ENCODE measurements at places on chromosomes 16 and 17.
A peak's percentile ranks its signal among the peaks of the same experiment; 100 is the strongest.

DNA sequence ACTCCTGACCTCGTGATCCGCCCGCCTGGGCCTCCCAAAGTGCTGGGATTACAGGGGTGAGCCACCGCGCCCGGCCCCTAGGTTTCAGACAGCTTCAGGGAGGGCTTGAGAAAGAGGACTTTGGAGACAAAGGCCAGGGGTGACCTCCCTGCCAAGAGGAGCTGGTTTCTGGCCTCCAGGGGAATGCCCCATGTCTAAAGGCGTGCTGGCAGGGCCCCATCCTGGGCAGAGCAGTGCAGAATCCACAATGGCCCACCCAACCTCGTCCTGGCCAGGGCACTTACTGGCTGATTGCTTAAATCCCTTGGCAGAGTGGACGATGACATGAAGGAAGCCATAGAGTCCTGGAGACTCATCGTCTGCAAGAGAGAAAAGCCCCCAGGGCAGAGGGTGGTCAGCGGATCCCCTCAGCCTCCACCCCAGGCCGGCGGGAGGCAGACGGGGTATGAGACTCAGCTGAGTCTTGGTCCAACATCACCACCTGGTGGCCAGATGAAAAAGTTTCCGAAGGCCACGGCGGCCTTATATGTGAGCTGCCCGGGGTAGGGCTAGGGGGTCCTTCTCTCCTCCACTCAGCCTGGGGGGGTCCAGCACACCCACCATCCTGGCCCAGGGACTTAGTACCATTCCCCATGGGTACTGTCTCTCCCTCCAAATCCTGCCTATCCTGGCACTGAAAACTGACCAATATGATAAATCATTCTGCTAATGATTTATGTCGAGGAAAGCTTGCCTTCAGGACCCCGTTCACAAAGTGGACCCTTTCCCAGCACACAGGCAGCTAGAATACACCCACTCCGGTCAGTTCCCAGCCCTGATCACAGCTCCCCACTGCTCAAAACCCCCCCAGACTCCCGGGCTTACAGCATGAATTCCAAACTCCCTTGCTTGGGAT is 59.1 kb downstream of the TIMM22 start:
- DNase-seq, result peak; percentile 74

- DNase-seq, result peak; percentile 91
Measured at GRCh38 chr16:74774223-74775139, at the start of gene FA2H. TSS of gene FA2H (minus strand) at chr16:74774820. CDS start at chr16:74774755, 65 bp downstream.

GRCh38 chr16:84330685-84331050 is 36.0 kb downstream of the WFDC1 start:
- no peak for DNase-seq

- DNase-seq, result no peak
Measured at GRCh38 chr16:28958216-28958615, 7.5 kb downstream of the NFATC2IP start.

DNA sequence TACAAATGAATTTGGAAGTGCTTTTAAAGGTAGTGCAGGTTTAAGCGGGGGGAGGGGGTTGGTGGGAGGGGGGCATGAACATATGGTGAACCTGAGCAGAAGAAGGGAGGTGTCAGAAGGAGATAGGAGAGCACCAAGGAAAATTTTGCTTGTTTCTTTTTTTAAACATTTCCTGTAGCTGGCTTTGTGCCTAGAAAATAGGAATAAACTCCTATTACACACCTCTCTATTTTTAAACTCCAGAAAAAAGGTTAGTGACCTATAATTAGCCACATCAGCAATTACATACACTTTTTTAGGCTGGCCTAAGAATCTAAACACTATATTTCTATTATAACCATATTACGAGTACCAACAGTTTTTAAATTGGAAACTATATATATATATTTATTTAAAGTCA is 159.1 kb downstream of the SKAP1 start:
- DNase-seq, result no peak

- DNase-seq, result no peak
Measured at GRCh38 chr17:77414811-77415400, 274.1 kb downstream of the SEC14L1 start.

- no peak for DNase-seq
Measured at GRCh38 chr17:31256936-31257335, 40.1 kb downstream of the OMG start.

DNA sequence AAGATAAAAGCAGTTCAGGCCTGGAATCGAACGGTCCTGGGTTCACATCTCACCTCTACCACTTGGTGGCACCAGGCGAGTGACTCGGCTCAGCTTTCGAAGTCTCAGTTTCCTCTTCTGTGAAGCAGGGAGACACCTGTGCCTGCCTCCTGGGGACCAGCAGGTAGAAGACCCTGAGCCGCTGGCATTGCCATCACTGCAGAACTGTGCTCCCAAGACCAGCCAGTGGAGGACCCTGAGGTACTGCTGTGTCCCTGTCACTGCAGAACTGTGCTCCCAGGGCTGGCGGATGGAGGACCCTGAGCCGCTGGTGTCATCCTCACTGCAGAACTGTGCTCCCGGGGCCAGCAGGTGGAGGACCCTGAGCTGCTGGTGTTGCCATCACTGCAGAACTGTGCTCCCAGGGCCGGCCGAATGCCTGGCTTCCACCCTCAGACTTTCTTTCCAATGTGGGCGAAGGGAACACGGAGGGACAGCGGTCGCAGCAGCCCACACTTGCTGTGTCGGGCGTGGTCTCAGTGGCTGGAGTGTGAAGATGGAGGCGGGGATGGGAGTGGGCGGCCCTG is 8.7 kb upstream of the SLC7A5 start:
- no peak for DNase-seq

DNA sequence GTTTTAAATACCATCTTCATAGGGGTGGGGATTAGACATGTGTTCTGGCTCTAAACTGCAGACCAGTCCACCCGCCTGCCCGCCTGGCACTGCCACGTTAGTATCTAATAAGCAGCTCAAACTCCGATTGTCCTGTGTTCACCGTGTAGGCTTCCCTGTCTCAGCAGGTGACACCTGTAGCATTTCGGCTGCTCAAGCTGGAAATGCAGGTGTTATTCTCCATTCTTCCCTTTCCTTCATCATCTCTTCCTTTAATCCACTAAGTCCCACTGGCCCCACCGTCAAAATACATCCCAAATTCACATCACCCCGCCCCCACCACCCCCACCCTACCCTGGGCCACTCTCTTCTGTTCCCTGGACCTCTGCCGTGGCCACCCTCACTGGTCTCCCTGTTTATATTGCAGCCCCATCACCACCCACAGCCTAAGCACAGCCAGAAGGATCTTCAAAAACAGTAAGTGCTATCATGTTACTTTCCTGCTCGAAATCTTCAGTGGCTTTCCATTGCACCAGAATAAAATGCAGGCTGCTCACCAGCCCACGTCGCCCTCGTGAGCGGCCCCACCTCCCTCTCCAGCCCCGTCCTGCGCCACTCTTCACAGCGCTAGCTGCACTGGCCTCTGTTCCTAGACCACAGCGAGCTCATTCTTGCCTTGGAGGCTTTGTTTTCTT is 65.1 kb downstream of the RTN4RL1 start:
- DNase-seq, result peak; percentile 37

- DNase-seq, result no peak
Measured at GRCh38 chr16:598823-599739, 9.2 kb downstream of the RAB40C start.

GRCh38 chr17:60159479-60159866 is 9.7 kb downstream of the CA4 start:
- no peak for DNase-seq

- no peak for DNase-seq
Measured at GRCh38 chr17:19269106-19269505, 31.9 kb downstream of the EPN2 start.

GRCh38 chr16:57788252-57788841 is 13.9 kb downstream of the KIFC3 start:
- no peak for DNase-seq

GRCh38 chr16:10965440-10966061 is 21.2 kb downstream of the CLEC16A start:
- DNase-seq, result no peak

GRCh38 chr17:14303343-14304221 is 2.7 kb downstream of the HS3ST3B1 start:
- DNase-seq, result no peak

GRCh38 chr17:65568918-65569317 is 7.5 kb upstream of the AXIN2 start:
- no peak for DNase-seq

- DNase-seq, result peak; percentile 73
Measured at GRCh38 chr17:7667656-7668406, 17.1 kb downstream of the ATP1B2 start.

GRCh38 chr17:34146440-34147043 is 108.5 kb upstream of the CCL2 start:
- DNase-seq, result peak; percentile 36

GRCh38 chr16:20410121-20410723 is 888 bp downstream of the ACSM5 start:
- DNase-seq, result no peak

DNA sequence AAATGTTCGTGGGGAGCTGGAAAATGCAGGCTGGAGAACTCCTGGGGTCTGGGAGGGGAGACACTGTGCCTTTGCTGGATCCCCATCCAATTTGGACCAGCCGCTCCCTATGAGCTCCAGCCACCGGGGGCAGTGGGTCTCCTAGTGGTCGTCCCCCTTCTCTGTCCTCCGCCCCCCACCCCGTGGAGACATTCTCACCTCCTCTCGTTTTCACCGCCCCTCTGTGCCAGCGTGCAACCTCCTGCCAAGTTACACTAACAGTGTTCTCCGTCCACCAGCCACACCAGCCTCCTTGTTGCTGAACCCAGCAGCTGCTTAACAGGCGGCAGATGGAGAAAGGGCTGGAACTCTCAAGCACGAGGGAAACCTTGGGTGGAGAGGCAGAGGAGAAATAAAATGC is 67.4 kb upstream of the SOX9 start:
- peak; percentile 25 for DNase-seq

DNA sequence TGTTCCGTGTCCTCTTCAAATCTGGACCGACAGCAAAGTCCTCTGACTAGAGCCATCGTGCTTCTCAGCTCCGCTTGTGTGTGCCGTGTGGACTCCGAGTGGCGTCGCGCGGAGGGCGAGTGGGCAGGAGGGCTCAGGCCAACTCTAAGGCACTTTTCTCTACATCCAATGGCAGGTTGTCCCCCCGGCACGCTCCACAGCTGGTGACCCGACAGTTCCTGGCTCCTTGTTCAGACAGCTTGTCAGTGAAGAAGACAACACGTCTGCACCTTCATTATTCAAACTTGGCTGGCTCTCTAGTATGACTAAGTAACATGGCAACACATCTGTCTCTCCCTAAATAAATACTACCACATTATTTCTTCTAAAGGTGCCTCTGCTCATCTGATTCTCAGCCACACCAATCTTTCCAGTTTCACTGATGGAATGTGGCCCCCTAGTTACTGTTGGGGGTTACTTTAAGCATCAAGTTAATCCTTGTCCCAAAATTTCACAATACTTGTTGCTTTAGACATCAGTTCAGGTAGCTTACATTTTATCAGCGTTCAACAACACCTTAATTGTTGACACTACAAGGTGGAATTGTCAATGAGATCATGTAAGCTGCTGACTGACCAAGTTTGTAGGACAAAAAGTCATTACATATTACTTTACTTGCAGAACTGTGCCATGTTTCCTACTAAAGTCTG is 15.4 kb downstream of the COG1 start:
- no peak for DNase-seq

DNA sequence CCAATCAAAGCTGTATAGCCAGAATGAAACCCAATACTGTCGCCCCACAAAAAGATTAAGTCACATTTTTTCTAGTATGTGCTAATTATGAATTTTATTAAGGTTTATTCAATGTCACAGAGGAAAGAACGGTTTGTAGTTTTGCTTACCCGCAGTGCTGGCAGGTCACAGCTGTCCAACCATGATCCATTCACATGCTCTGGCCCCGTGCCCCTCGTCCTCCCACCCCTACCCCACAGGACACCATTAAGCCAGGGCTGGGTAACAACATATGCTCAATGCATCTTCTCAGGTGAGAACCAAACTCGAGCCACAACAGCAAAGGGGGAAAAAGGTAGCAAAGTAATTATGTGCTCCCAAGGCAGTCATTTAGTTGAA is 589 bp upstream of the FBF1 start:
- DNase-seq, result no peak

- peak; percentile 52 for DNase-seq
Measured at GRCh38 chr17:2017274-2017941, 7.7 kb downstream of the RTN4RL1 start.

DNA sequence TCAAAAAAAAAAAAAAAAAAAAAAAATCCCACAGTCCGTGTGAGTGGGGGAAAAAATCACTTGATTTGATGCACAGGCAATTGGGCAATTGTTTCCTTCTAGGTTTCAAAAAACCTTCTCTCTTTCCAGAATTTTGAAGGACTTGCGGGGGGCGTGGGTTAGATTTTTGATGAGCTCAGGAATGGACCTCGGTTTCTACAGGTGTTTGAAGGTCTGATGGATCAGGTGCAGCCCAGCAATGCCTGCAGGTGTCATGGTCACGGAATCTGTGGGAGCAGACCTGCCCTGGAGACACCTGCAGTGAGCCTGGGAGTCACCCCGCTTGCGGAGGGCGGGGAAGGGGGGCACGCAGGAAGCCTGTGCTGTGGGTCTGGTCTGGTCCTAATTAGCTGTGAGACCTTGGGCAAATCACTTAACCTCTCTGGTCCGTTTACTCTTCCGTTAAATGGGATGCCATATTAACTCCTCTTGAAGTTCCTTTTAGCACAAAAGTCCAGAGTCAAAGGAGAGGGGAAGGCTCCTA is 174.2 kb downstream of the IRF8 start:
- no peak for DNase-seq

DNA sequence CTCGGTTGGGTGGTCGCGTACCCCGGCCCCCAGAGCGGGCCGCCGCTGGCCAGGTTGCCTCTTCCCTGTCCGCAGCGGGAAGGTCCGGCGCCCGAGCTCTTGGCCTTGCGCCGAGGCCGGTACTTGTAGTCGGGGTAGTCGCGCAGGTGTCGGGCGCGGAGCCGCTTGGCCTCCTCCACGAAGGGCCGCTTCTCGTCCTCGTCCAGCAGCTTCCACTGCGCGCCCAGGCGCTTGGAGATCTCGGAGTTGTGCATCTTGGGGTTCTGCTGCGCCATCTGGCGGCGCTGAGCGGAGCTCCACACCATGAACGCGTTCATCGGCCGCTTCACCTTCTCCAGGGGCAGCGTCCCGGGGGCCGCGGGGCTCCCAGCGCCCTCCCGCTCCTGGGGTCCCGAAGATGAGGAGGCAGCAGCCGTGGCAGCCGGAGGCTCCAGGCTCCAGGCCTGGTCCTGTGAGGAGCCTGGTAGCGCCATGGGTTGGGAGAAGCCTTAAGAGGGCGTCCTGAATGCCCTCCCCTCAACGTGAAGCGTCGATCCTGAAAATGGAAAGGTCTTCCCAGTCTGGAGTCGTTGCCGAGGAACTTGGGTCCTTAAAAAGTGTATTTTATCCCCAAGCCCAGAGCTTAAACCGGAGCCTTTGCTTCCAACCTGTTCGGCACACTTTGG is 558 bp downstream of the SOX15 start:
- DNase-seq, result peak; percentile 92

- DNase-seq, result no peak
Measured at GRCh38 chr17:75319904-75320691, 30.9 kb upstream of the SLC25A19 start.

GRCh38 chr16:76303637-76304314 is 26.6 kb downstream of the CNTNAP4 start:
- DNase-seq, result no peak

DNA sequence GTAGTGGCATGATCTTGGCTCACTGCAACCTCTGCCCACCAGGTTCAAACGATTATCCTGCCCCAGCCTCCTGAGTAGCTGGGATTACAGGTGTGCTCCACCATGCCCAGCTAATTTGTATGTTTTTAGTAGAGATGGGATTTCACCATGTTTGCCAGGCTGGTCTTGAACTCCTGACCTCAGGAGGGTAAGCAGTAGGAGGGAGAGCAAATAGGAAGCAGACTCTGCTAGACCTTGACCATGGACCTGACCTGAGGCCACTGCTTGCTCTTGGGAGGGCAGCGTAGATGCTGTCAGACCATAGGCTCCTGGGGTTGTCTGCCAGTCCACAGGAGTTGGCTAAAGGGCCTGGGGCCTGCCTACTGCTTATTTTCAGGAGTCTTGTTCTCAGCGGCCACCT is 28.6 kb downstream of the AKAP1 start:
- DNase-seq, result no peak

All from Ammon's horn (tissue), 1 donor.